ENCODE measurements at places on chromosomes 7 and 10.

GRCh38 chr7:120395526-120396019, 122.6 kb downstream of the KCND2 start:
- DNase-seq = no peak

- DNase-seq = no peak
These were observed 81.5 kb downstream of the LYZL1 start for GRCh38 chr10:29370097-29371092.

DNA sequence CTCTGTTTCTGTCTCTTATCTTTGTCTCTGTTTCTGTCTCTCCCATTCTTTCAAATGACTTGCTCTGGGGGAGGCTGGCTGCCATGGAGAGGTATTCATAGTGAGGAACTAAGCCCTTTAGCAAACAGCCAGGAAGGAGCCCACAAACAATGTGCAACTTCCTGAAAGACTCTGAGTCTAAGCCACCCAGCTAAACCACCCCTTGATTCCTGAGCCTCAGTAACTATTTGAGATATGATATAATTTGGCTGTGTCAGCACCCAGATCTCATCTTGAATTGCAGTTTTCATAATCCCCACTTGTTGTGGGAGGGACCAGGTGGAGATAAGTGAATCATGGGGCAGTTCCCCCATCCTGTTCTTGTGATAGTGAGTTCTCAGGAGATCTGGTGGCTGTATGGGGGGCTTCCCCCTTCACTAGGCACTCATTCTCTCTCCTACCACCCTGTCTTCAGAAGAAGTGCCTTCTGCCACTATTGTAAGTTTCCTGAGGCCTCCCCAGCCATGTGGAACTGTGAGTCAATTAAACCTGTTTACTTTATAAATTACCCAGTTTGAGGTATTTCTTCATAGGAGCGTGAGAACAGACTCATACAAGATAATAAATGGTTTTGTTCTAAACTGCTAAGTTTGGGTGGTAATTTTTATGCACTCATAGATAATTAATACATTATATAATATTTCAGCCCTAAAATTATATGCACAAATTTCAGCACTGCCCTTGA, 121.2 kb upstream of the FOXP2 start:
- DNase-seq = no peak

- no peak for DNase-seq
These were observed 172.3 kb upstream of the ADO start for GRCh38 chr10:62632071-62632809.

Measured in stimulated activated CD8-positive, alpha-beta memory T cell treated with anti-CD3 and anti-CD28 coated beads, Interleukin-4, amount 100 ng/mL, for 1 hour (primary cell).